ENCODE measurements at places on chromosomes 1 and 21.

DNA sequence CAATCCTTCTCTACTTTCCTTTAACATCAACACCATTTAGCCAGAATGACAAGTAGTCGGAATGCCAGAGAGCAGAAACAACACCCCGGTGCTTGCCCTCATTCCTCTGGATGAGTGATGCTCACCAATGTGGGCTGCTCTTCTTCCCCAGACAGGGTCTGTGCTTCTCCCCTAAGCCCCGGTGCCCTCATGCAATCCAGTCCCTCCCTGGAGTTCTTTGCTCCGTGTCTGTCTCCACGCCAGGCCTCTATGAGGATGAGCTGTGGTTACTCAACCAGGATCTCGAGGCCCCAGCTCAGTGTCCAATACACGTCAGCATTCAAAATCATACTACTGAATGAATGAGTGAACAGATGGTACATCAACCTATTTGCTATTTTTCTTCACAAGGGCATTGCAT, 29.7 kb upstream of the PDE9A start:
- no peak for DNase-seq

- no peak for DNase-seq
These were observed 179.1 kb downstream of the FOXD2 start for GRCh38 chr1:47616906-47617305.

DNA sequence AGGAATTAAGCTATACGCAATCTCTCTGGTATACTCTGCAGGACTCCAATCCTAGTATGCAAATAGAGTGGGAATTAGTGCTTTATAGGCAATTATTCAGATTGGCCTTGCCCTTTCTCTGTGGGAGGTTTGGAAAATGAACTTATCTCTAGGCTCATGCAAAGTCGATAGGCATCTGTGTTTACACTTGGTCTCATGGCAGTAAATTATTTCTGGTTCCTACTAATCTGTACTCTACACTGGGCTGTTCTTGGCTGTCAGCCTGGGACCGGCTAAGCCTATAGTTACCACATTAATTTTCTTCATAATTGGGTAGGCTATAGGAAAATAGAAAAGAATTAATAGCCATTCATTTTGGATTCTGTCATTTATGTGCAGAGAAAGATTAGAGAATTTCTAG, 544.6 kb downstream of the AMY1C start:
- no peak for DNase-seq

GRCh38 chr1:193856261-193856660, 669.8 kb upstream of the B3GALT2 start:
- DNase-seq = no peak

GRCh38 chr1:38546636-38547035, 312.9 kb downstream of the RRAGC start:
- DNase-seq = no peak

DNA sequence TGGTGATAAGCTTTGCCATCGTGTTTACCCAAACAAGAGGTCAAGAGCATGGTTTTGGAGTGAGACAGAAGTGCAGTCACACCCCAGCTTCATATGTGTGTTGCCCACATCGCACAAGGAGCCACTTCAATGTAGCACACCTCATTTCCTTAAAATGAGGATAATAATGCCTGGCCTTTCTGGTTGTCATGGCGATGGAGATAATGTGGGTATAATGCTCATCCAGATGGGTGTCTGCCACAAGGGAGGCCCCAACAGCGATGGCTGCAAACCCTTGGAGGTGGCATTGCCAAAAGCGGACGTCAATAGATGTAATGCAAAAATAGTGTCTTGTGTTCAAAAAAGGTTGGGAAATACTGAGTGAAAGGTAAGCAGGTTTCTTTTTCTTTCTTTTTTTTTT, 83.1 kb upstream of the AJAP1 start:
- no peak for DNase-seq

- no peak for DNase-seq
These were observed 612.2 kb upstream of the USP24 start for GRCh38 chr1:55827350-55827749.

DNA sequence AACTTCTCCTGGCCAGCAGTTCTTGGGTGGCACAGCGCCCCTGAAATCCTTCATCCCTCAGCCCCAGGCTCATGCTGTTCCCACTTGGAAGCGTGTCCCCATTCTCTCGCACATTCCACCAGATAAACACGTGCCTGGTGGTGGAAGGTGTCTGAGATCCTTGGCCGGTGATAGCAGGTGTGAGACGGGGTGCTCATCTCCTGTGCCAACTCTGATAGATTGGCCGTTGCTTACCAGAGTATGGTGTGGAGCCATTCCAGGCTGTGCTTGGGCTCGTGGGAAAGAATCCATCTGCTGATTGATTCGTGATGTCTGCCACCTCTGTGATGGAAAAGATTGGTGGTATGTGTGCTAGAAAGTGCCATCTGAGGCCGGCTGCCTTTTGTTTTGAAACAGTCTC, 22.2 kb downstream of the ACTL8 start:
- no peak for DNase-seq

- no peak for DNase-seq
These were observed 228.4 kb upstream of the POU3F1 start for GRCh38 chr1:38274974-38275373.

GRCh38 chr1:28126783-28127490, 38.5 kb upstream of the EYA3 start:
- no peak for DNase-seq

- DNase-seq = no peak
These were observed 31.4 kb upstream of the BCL9 start for GRCh38 chr1:147509786-147510395.

DNA sequence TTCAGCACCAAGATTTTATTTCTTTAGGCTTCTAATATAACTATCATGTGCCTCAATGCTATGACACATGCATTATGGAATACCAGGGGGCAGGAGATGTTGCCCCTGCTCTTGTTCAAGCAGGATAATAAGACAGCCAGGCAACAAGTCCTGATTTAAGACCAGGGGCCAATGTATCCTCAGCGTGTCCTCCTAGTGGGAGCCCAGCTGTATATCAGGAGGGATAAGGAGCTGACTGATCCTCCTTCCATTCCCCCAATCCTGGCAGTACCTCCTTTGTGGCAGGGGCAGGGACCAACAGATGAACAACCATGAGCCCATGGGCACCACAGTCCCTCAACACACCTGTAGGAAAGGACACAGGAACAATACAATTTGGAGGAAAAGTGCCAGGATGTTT, 29.3 kb downstream of the SORT1 start:
- DNase-seq = no peak

GRCh38 chr1:68331117-68331865, 99.0 kb upstream of the WLS start:
- DNase-seq = no peak

DNA sequence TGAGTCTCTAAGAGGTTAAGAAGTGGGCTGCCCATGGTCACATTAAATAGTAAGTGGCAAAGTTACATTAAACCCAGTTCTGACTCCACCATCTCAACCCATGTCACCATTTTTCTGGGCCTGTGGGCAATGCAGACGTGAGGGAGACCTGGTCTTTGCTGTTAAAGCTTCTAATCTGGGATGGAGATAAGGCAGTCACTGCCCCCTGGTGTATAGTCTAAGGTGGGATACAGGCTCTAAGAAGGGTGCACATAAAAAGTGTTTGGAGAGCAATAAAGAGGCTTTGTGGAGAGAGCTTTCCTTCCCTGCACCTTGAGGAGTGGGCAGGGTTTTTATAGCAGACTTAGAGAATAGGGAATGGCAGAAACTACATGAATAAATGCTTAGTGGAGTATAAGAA, 141.3 kb downstream of the ROR1 start:
- no peak for DNase-seq

DNA sequence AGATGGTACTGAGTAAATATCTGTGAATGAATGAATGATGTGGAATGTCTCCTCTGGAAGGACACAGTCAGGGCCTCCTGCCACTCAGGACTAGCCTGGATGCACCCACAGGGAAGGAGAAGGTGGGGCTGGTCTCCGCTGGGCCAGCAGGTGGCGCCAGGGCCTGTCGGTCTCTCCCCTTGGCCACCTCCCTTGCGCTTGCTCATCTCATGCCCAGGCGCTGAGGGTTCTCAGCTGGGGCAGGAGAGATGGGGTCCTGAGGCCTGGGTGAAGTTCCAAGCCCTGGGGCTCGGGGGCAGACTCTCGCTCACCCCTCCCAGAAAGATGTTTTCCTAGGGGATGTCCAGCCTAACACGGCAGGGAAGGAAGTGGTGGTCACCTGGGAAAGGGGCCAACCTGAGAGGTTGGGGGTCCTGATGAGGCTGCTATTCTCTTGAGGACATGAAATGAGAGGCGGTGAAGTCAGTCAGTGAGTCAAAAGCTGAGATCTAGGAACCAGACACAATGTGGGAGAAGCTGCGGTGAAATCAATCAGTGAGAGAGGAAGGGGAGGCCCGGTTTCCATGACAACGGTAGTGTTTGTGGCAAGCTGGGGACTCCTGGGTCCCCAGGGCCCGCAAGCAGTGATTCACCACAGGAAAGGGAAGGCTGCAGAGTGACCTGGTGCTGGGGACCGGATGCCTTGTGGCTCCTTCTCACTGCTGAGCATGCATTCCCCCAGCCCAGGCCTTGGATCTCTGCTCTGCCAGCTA, 14.6 kb upstream of the MEX3A start:
- DNase-seq = peak; percentile 91

- no peak for DNase-seq
These were observed 89.8 kb upstream of the GNG12 start for GRCh38 chr1:67923074-67923473.

- no peak for DNase-seq
These were observed 47.8 kb downstream of the PTPN14 start for GRCh38 chr1:214503553-214503952.
